Cardiac muscle cell (in vitro differentiated cells and primary cell): ENCODE measurements at places on chromosomes 5 and 9. TPM values are rescaled to one million over a fixed set of nuclear protein-coding genes. Genes with fewer than 3 reads are reported as not detected.

- DNase-seq = no peak
- no peak overlapping the region for H3K4me3 ChIP-seq
- no peaks in the 10 kb centered on the region for H3K36me3 ChIP-seq
Measured at GRCh38 chr5:95007921-95008597, 276.8 kb downstream of the MCTP1 start.

- H3K4me1 ChIP-seq = no peaks in the 10 kb centered on the region
- no peak overlapping the region for H3K4me3 ChIP-seq
- H3K27me3 ChIP-seq = no peaks in the 10 kb centered on the region
- peaks cover 16% of the 10 kb centered on the region for H3K36me3 ChIP-seq
Measured at GRCh38 chr5:181229996-181230395, 6.9 kb downstream of the TRIM41 start.

DNA sequence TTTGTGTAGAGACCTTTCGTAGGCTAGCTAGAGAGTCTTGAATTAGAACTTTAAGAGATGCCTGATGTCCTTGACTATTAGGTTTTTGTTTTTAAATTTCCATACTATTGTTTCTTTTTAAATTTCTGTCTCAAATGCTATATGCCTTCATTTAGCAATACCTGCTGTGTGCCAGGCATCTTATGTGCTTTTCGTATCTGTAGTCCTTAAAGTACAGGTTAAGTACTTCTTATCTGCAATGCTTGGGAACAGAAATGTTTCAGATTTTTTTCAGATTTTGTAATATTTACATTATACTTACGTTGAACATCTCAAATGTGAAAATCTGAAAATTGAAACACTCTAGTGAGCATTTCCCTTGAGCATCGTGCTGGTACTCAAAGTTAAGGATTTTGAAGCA, 49.0 kb downstream of the IPO11 start:
- no peaks in the 10 kb centered on the region for H3K27me3 ChIP-seq
- H3K4me1 ChIP-seq = peaks cover 17% of the 10 kb centered on the region
- H3K27ac ChIP-seq = no peak overlapping the region
- H3K4me3 ChIP-seq = no peak overlapping the region
- no peak for DNase-seq

DNA sequence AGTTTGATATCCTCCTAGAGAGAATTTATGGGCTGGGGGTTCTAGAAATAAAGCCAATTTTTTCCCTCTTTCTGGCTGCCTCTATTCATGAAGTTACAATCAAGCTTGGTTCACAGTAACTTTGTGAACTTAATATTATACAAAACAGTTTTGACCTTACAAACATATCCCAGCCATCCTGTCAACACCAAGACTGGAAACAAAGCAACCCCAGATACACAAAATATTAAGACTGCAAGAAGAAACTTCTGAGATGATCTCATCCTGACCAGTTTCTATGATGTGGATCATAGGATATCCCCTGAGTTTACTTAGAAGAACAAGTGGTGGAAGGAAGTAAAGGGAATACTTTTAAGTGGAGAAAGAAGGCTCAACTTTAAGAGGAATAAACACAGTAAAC, 28.3 kb upstream of the CER1 start:
- H3K36me3 ChIP-seq = peaks cover 9% of the 10 kb centered on the region
- H3K4me3 ChIP-seq = no peak overlapping the region
- peaks cover 18% of the 10 kb centered on the region for H3K4me1 ChIP-seq
- H3K27me3 ChIP-seq = no peaks in the 10 kb centered on the region
- no peak overlapping the region for H3K27ac ChIP-seq
- DNase-seq = no peak

FANCC gene
- total RNA-seq = 11.5 and 14.0 TPM in 2 replicates

RNF224 gene
- 0.32 TPM in 1 of 2 replicates, not detected in the other for total RNA-seq

KLHL3 gene
- total RNA-seq = 11.9 and 16.8 TPM in 2 replicates
